CD4-positive, alpha-beta T cell treated with Interleukin-12 subunit alpha and Interleukin-12 subunit beta, for 1 hour (primary cell): ENCODE measurements at places on chromosomes 16 and 17.

DNA sequence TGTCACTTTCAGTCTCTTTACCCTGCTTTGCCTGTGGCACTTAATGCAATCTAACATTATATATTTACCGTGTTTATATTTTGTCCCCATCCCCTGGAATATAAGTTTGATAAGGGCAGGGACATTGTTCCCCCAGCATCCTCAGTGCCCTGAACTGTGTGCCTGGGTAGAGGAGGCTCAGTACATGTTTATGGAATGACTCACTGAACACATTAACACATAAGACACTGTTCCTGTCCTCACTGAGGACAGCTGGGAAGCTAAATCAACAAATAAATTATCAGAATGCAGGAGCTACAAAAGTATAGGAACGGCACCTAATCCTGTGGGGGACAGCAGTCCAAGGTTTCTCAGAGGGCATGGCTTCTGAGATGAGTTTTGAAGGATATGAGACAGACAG lies 27.8 kb downstream of the GRIN2A start:
- DNase-seq: no peak

DNA sequence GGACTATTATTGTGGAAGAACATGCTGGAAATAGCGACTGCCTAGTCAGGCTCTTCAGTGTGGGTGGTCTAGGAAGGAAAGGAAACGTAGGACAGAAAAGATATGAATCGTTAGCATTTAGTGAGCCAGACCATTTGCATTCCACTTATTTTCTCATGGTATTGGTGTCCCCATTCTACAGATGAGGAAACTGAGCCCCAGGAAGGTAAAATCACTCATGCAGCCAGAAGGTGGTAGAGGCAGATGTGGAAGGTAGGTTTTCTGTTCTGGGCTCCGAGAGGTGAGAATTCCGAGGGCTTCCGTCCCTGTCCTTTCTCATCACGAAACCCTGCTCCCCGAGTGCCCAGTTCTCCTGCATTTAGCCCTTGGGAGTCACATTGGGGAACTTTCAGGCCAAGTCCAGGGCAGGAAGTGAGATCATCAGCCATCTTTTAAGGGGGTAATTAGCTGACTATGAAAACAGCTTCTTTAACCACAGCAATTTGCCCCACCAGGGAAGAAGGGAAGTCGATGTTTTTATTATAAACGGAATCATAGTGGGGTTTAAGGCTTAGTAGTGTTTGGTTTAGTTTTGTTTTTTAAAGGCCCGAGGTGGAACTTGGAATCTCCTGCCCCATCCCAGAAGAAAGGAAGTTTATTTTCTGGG lies 110.7 kb upstream of the IRX3 start:
- DNase-seq: no peak

- DNase-seq: no peak
Observed at GRCh38 chr17:77894126-77894956, 64.2 kb upstream of the TNRC6C start.

DNA sequence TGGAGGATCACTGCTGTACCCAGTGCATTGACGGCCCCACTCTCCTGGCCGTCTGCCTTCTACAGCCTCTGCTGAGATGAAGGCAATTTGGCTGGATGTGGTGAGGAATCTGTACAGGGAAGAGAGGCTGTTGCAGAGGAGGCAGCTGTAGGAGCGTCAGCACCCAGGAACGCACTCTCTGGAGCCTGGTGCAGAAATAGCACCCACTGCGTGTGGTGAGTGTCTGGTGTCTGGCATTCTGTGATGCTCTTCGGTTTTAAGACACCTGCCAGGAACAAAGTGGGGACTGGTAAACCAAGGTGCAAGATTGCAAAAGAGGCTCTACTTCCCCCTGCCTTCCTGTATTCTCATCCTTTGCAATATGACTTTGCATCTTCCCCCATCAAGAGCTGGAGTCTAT lies 187.5 kb upstream of the SDK2 start:
- DNase-seq: no peak

DNA sequence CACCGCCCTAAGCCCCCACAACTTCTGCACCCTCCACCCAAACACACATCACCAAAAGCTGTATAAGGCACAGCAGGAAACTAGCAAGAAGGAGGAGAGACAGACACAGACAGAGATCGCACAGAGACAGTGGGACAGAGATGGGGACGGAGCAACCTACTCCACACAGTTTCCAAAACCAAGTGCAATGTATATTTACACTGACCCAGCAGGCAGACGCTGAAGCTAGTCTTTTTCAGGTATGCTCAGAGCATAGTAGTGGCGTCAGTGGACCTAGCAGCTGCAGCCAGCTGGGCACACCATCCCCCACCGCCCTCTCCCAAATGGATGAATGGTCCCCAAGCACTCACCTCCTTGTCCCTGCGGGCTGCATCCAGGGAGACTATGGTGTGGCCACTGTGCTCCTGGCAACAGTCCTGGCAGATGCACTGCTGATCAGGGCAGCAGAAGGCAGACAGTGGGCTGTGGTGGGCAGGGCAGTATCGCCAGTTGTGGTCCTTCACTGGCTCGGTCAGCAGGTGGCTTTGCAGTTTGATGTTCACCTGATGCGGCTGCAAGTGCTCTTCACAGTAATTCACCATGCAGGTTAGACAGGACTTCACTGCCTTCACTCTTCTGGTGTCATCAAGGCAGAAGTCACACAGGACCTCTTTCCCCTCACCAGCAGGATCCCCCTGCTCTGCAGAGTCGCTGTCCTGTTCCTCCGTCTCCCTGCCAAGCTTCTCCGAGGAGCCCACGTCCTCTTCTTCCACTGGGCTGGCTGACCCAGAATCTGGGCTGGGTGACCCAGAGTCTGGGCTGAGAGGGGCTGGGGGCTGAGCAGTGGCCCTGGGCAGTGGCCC lies 31.5 kb upstream of the FBXW10B start:
- no peak for DNase-seq
